ENCODE measurements at places on chromosomes 1 and 21.

GRCh38 chr1:241142493-241142892 lies 214.5 kb downstream of the RGS7 start:
- no peak for DNase-seq

- DNase-seq, result no peak
Observed at GRCh38 chr1:107481756-107482384, 341.0 kb downstream of the NTNG1 start.

DNA sequence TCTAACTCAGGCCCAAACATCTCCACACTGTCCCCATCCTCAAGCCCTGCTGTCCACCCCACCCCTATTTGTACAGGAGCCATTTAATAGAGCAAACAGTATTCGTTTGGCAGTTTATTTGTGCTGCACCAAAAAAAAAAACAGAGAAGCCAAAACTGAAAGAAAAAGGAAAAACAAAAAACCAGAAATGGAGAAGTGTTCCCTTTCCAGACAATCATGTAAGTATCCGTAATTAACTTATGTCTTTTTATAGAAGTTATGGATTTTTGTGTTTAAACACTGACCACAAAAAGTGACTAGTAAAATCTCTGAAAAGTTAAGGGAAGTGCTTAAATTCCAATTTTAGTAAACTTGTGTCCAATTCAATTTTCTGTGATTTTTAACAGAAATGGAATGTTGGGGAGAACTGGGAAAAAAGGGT lies 40.4 kb upstream of the ZBTB18 start:
- DNase-seq, result no peak

DNA sequence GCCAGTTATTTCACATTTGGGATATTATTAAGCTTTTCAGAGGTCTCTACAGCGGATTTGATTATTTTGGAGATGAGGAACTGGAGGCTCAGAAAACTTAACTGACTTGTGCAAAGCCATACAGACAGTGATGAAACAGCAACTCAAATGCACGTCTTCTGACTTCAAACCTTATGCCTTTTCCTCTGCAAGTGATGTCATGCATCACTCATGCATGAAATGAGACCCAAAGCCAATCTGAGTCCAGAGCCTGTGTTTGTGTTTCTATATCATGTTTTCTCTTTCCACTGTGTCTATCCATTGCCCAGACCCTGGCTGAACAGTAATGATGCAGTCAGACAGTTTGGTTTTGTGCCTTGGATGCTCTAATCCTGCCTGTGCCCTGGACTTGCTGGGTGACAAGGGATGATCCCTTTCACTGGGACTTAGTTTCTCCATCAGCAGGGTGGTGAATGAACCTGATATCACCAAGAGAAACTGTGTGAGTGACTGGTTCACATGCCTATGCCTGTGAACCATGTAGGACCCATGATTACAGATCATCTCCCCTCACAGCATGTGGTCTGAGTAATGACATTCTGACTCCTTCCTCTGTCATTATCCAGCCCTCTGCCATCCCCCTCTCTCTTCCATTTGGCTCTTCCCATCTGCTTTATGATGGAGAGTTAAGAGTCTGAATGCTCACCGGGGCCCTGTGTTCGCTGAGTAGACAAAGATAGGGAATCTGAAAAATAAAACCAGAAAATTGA lies 33.4 kb downstream of the SLAMF6 start:
- DNase-seq, result no peak

DNA sequence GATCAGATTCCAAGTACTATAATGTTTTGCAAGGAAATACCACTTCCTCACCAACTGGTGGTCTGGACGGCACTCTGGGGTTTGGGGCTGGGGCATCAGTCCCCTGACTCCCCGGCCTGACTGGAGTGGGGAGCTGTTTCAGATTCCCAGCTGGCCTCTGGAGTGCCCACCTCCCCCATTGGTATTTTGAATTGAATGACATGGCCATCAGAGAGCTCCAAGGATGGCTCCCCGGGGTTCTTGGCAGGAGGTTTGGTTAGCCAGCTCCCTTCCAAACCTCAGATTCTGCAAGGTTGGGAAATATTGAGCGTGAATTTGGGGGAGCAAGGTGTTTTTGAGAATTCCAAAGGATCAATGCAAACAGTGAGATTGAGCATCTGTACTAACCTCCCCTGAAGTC lies 2.2 kb upstream of the INAVA start:
- no peak for DNase-seq

- DNase-seq, result no peak
Observed at GRCh38 chr1:3236361-3236760, 167.4 kb downstream of the PRDM16 start.

GRCh38 chr21:41769933-41770332 lies 3.1 kb upstream of the RIPK4 start:
- DNase-seq, result no peak

GRCh38 chr1:23591460-23592208 lies 32.3 kb upstream of the ID3 start:
- no peak for DNase-seq

GRCh38 chr1:232292239-232292638 lies 337.7 kb downstream of the SIPA1L2 start:
- DNase-seq, result no peak

- DNase-seq, result peak; percentile 35
Observed at GRCh38 chr21:34688145-34688544, 19.4 kb downstream of the CLIC6 start.

GRCh38 chr1:177442584-177442983 lies 271.8 kb downstream of the BRINP2 start:
- DNase-seq, result no peak

- no peak for DNase-seq
Observed at GRCh38 chr1:240527086-240527485, 84.9 kb downstream of the GREM2 start.

DNA sequence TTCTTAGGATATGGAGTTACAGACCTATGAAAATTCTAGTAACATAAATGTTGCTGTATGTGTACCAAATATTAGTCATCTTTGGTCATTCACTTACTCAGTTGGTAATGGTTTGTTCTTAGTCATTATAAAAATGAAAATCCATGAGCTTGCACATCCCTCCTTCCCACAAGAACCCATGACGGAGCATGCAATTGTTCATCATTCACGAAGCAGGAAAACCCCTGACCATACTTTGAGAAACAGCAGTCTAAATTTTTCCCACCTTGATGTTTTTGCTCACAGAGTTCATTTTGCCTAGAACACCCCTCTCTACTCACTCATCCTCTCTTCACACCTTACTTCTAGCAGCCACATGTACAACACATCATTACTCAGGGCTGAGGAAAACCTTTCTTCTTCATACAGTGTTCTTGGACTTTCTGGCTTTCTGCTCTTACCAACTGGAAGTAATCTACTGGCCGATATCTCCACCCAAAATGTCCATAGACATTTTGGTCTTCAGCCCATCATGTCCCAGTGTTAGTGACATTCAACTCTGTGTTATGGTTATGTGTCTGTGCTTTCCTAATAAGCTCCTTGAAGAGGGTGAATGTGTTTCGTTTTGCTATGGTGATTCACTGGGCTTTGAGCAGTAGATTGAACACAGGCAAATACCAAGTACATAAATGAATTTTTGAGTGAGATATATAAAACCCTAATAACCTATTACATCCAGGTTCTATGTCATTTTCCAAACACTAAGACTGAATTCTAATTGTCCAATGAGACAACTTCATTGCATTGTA lies 189.9 kb downstream of the ZC3H11B start:
- DNase-seq, result peak; percentile 24

DNA sequence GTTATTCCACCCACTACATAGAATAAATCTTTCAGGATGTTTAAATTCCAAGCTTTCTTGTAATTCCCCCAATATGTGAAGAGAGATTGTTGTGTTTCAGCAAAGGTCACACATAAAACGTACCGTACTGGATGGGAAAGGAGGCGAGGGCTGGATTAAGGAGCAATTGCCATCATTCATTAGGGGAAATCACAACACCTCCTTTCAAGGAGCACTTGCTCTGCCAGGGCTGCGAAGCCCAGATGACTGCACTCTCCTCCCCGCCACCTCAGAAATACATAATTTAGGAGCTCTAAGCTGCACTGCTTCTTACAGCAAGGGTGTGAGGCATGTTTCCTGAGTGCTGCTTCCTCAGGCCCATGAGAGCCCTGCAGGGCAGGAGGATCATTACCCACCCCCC lies 29.6 kb downstream of the MATN1 start:
- DNase-seq, result no peak

DNA sequence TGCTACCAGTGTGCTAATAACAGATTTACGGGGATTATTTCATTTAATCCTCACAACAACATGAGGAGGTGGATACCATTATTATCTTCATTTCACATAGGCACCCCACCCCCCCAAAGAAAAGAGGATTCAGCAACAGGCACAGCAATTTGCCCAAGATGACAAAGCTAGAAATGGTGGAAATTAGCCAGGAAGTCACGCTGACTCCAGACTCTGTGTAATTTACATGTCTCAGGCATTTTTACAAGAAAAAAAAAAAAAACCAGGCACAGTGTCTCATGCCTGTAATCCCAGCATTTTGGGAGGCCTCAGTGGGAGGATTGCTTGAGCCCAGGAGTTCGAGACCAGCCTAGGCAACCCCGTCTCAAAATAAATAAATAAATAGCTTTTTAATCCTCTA lies 37.5 kb upstream of the PRDM2 start:
- peak; percentile 41 for DNase-seq

DNA sequence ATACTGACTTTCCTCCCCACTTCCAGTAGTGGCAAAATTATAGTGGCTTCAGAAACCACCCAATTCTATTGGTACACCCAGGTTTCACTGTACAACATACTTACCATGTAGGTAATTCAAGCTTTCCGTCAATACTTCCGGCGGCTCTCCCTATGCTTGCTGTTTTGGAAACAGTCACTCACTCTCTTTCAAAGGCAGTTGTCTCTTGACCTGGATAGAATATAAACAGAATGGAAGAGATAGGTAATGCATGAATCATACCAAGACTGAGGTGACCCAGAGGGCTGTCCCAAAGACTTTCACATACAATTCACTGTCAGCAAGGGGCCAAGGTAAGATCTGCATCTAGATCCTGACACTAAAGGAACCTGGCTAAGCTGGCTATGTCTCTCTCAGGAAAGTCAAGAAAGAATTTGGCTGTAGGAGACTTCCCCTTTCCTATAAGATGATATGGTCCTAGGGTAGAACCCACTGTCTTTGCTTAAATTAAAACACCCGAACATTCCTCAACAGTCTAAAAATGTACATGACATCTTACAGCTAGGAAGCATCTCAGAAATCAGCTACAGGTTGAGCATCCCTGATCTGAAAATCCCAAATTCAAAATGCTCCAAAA lies 59.6 kb downstream of the LUZP1 start:
- no peak for DNase-seq

GRCh38 chr1:64745181-64745985 lies 508 bp downstream of the RAVER2 start:
- DNase-seq, result peak; percentile 18

GRCh38 chr1:33468011-33468410 lies 4.4 kb upstream of the ZSCAN20 start:
- DNase-seq, result no peak

DNA sequence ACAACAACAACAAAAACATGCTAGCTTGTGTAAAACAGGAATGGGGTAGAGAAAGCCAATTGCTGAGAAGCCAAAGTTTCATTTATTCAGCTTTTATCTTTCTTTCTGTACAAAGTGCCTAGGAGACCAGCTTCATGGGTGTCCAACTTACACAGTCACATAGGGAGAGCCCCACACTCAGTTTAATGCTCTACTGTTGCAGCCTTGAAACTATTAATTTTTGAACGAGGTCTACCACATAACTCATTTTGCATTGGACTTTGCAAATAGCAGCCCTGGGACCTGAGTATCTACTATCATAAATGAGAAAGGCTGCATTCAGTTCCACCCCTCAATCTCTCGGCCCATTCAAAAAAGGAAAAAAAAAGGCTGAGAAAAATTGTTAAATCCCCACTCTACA lies 98.8 kb downstream of the ZNF644 start:
- no peak for DNase-seq

- DNase-seq, result no peak
Observed at GRCh38 chr1:201229095-201229494, 38.5 kb downstream of the IGFN1 start.

GRCh38 chr1:27127419-27127818 lies 27.5 kb downstream of the SLC9A1 start:
- no peak for DNase-seq

DNA sequence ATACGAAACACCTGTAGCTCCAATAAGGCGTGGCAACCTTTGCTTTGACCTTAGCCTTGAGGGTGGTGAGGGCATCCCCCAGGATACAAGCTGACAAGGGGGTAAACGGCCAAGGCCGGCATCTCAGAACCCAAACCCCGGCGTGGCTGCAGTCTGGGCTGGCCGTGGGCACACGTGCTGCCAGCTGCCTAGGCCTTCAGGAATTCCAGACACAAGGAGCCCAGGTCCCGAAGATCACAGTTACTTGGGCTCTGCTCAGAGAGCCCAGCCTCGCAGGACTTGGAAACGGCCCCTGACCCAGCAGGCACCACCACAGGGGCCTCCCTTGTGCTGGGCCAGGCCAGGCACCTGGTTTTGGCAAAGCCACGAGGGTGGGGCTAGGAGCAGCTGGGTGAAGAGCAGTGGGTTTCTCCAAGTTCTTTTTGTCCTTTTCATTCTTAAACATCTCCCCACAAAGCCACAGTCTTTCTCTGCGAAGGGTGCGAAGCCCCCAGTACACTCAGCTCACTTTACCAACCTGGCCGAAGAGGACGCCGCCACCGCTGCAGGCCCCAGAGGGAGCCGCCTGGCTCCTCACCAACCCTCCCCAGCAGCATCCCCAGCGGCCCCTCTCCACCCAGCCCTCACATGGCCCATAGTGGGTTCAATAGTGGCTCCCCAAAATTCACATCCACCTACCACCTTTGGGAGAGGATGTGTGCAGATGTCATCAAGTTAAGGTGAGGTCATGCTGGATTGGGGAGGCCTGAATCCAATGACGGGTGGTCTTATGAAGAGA lies 26.8 kb downstream of the PRDM15 start:
- DNase-seq, result no peak

GRCh38 chr1:156146769-156147405 lies 6.5 kb upstream of the SEMA4A start:
- DNase-seq, result no peak

- no peak for DNase-seq
Observed at GRCh38 chr1:107309962-107310361, 169.1 kb downstream of the NTNG1 start.

DNA sequence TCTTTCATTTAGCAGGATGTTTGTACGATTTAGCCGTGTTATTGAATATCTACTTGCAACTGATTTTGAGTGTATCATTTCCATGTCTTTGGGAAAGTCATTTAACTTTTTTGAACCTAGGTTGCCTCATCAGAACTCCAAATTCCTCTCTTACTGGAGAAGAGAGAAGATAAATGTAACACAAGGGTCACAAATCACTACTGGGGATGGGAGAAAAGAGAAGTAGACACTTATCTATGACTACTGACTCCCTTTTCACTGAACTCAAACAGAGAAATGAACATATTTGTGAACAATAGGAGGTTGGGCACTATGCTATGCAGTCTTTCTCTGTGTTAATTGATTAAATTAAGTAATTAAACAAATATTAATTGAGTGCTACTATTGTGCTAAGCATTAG lies 42.2 kb downstream of the TENT5C start:
- no peak for DNase-seq

- DNase-seq, result no peak
Observed at GRCh38 chr1:236688705-236689104, 2.4 kb downstream of the ACTN2 start.

- peak; percentile 94 for DNase-seq
Observed at GRCh38 chr1:23562137-23562876, 3.0 kb upstream of the ID3 start.

- DNase-seq, result no peak
Observed at GRCh38 chr1:213715182-213715581, 272.6 kb upstream of the PROX1 start.

- DNase-seq, result no peak
Observed at GRCh38 chr1:210938416-210938925, 195.5 kb downstream of the KCNH1 start.
